Hindlimb muscle (tissue), 1 donor: ENCODE measurements at places on chromosomes 1 and 21.

- peak; percentile 15 for DNase-seq
Measured at GRCh38 chr1:241639623-241640148, 483 bp downstream of the CHML start.

GRCh38 chr1:109815809-109816174, 52.1 kb upstream of the EPS8L3 start:
- no peak for DNase-seq

- no peak for DNase-seq
Measured at GRCh38 chr1:218079347-218079746, 205.7 kb upstream of the RRP15 start.

DNA sequence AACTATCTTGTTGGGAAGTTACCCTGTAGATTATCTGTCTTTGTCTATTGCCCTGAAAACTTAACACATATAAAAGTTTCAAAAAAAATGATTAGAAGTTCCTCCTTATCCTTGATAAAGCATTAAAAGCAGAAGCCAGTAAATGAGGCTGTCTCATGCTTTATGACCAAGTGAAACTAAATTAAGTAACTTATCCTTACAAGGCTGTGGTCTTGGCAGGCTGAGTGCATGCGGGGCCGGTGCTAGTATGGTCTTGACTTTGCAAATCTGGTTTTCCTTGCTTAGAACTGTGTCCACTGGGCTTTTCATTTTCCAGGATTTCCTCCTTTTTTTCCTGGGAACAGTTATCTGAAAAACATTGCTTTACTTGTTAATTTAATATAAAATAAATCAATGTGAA, 43.1 kb downstream of the PCNX2 start:
- no peak for DNase-seq

DNA sequence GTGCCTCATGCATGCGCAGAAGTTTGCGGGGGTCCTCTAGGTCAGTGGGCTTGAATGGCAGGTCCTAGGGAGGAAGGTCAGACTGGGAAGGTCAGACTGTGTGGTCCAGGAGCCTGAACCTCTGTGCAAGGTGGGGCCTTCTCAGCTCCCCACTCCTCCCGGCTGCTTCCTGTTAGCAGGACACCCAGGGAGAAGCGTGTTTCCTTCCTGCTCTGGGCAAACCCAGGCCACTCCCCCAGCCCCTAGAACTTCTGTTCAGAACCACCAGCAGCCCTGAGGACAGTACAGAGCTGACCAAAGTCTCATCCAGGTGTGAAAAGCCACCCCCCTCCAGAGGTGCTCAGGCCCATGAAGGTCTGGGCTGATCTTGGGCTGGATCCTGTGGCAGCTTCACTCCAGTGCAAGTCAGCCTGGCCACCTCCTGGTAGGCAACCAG, 29.9 kb downstream of the NAV1 start:
- no peak for DNase-seq

- DNase-seq, result peak; percentile 50
Measured at GRCh38 chr1:236009857-236010256, 55.0 kb downstream of the NID1 start.
